Hepatic stellate cell (primary cell): ENCODE measurements at places on chromosomes 5 and 9.

DNA sequence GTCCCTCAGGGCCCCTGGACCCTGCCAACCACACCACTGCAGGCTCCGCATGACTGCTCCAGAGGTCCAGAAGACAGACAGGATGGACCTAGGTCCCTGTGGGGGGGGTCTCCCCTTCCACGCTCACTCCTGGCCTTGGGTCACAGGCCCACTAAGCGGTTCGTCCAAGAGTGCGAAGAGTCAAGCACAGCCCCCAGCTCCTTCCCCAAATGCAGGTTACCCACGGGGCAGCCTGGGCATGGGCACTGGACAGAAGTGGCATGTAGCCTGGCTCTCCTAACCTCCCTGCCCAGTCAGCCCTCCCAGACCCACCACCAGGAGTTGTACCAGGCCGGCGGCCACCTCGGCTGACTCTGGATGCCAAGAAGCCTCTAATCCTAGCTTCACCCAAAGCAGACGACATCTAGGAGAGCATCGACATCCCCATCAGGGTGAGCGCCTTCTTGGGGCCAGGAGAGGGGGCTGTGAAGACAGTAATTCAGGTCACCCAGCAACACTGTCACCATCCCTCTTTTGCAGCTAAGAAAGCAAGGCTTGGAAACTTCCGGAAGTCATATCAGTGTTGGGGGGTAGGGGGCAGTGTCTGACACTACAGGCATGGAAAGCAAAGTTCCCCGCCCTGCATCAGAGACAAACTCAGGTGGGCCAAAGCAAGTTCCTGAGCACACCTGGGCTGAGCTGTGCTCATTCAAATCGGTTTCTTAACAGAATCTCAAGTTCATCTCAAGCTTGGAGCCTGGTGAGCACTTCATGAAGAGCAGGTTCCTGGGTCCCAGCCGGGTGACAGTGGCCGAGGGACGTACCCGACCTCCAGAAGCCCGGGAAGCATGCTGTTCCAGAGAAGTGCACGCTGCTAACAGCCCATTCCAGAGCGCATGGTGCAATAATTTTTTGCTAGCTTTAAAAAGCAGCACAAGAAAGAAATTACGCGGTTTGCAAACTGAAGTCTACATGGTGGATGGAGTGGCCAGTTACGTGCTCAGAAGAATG is 68.7 kb downstream of the SEMA4D start:
- no peak for DNase-seq

- DNase-seq, result no peak
Measured at GRCh38 chr9:119689879-119690278, 320.6 kb upstream of the BRINP1 start.

- DNase-seq, result no peak
Measured at GRCh38 chr9:127494304-127494702, 43.0 kb downstream of the LRSAM1 start.

- DNase-seq, result no peak
Measured at GRCh38 chr9:2489838-2490314, 131.7 kb upstream of the VLDLR start.

- DNase-seq, result no peak
Measured at GRCh38 chr9:117074784-117075520, 339.9 kb downstream of the ASTN2 start.

DNA sequence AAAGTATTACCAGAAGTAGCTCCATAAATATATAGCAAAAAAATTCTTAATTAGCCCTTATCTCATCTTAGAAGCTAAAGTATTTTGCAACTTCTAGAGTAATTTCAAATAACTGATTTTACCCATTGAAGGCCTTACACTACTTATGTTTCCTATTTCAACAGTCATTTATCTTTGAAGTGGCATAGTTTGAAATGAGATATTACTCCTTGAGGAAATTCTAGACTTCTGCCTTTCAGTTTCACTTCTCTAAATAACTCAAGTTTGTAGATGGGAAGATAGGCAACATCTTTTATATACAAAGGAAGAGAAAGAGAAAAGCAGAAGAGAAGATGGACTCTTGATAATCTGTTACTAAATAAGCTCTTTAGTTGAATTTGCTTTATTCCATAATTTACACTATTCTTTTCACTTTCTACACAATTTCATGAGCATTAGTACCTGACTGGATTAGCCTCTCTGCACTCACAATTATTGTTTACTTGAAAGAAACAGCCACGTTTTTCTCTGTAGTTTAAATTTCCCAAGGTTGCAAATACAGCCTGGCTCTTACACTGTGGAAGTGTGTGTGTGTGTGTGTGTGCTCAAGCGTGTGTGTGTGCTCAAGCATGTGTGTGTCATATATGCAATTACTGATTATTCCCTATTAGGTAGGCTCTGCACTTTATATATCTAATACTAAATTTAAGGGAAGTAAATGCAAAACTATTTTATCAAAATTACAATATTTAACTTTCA is 60.6 kb upstream of the EMB start:
- no peak for DNase-seq

GRCh38 chr9:6080154-6080716 is 64.8 kb upstream of the RANBP6 start:
- peak; percentile 72 for DNase-seq

DNA sequence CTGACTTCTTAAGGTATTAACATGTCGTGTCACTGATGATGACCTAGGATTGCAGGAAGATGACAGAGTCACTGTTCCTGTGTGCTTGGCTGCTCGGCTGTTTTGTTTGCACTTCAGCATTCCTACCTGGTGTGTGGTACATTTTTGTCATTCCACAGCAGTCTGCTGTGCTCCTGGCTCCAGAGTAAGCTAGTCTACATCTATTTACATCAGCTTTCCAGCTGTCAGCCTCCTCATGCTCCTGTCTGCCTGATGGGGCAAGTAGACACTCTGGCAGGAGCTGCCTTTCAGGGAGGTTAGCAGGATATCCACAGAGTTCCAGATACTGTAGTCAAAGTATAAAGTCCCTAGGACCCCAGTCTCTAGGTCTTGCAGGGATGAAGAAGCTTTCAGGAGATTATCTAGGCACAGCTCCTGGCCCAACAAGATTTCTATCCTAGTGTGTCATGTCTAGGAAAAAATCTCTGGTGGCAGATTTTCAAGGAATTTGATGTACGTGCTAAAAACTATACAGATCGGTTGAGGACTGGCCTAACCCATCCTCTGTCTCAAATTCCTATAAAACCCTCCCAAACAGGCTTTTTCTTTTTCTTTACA is 28.4 kb downstream of the RUSC2 start:
- peak; percentile 51 for DNase-seq

DNA sequence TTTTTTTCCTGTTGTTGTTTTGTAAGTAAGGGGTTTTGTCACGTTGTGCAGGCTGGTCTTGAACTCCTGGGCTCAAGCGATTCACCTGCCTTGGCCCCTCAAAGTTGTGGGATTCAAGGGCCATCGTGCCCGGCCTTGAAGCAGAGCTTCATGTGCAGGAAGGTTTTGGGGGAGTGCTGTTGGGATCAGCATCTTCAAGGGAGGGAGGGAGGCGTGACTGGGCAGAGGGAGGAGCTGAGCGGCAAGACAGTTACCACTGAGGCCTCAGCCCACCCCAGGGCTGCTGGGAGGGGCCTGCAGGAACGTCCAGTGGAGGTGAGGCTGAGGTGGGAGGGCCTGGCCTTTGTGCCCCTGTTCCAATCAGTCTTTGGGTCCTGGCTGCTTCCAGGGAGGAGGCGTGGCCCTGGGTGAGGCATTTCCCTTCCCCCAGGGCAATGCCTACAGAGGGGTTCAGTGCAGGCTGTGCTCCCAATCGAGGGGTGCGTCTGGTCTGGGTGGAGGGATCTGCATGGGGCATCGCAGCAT is 21.4 kb downstream of the OR2V1 start:
- DNase-seq, result no peak

GRCh38 chr5:74044936-74045335 is 418.9 kb downstream of the ARHGEF28 start:
- no peak for DNase-seq

- DNase-seq, result peak; percentile 61
Measured at GRCh38 chr5:34709861-34710673, 53.9 kb downstream of the RAI14 start.

GRCh38 chr9:91037511-91038482 is 236.2 kb downstream of the SYK start:
- peak; percentile 86 for DNase-seq

DNA sequence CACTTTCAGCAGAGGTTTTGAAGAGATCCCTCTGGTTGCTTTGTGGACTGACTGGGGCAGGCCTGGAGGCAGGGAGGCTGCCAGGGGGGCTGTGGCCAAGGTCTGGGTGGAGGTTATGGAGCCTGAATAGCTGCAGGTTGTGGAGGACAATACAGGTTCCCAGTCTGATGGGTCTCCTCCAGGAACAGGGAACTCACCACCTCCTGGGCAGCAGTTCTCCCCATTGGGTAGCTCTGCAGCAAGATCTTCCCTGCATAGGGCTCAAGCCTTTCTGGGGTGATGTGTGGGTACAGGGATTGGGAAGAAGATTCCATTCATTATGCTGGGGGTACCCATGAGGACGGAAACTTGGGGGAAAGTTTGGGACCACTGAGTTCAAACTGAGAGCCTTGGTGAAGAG is 6.8 kb downstream of the AQP3 start:
- no peak for DNase-seq

DNA sequence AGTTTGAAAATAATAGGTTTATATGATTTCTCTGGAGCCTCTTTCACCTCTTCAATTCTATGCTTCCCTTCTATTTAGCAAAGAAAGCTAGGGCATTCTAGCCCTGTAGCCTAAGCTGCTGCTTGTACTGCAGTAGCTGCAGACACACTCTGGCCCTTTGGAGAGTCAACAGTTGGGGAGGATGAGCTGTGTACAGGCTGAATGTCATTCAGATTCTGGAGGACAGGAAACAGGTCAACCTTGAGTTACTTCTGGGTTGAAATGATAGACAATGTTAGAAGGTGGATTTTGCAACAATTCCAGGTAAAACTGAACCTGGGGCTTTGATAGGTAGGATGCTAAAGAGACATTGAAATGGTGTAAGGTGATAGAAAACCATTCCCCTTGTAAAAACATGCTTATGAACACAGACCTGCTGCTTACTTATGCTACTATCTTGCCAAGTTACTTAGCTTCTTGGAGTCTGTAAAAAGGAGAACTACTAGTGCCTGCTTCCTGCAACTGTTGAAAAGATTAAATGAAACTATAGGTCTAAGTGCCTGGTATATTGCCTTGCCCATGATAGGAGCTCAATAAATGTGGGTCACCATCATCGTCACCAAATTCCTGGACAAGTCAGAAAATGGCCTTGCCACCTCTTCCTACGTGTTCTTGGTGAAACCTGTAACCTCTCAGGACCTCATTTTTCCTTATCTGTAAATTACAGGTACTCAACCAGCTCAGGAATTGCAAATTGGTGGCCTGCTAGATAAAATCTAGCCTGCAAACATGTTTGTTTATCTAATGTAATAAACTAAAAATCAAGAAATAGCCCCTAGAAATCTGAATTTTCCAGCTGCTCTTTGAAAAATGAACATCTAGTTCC is 83.7 kb downstream of the GALNT10 start:
- DNase-seq, result no peak

DNA sequence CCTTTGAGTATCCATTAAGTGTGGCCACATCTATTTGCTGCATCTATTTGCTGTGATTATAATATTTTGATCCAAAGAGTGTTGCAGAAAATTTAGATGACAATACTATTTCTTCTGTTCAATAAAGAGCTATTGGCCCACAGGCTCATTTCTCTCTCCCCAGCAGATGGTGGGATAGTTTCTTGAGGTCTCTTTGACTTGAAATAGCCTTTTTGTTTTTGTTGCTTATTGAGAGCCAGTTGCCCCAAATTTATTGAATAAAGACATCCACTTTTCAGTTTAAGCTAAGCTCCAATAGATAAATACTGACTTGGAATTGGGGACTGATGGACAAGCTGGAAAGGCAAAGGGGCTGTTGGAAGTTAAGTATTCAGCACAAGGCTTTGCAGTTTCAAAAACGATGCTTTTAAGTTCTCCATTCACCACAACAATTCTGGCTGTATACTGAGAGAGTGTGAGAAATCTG is 290.1 kb upstream of the MPDZ start:
- DNase-seq, result no peak

GRCh38 chr9:114315723-114316363 is 7.1 kb upstream of the ORM1 start:
- no peak for DNase-seq

DNA sequence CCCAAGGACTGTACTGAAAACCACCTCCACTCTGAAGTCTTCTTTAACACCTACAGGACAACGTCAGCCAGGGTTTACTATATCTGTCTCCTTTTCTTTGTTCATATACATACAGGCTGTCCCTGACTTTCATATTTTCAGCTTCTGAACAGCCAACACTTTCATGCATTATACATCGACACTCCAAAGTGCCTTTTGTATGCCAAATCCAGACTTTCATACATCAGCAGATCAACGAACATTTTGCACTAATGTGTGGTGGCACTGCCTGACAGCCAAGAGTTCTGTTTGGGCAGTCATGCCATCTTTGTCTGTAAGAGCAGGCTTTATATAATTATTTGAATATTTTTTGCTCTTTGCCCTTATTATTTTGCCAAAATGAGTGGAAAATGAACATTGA is 487.4 kb downstream of the CETN3 start:
- no peak for DNase-seq

DNA sequence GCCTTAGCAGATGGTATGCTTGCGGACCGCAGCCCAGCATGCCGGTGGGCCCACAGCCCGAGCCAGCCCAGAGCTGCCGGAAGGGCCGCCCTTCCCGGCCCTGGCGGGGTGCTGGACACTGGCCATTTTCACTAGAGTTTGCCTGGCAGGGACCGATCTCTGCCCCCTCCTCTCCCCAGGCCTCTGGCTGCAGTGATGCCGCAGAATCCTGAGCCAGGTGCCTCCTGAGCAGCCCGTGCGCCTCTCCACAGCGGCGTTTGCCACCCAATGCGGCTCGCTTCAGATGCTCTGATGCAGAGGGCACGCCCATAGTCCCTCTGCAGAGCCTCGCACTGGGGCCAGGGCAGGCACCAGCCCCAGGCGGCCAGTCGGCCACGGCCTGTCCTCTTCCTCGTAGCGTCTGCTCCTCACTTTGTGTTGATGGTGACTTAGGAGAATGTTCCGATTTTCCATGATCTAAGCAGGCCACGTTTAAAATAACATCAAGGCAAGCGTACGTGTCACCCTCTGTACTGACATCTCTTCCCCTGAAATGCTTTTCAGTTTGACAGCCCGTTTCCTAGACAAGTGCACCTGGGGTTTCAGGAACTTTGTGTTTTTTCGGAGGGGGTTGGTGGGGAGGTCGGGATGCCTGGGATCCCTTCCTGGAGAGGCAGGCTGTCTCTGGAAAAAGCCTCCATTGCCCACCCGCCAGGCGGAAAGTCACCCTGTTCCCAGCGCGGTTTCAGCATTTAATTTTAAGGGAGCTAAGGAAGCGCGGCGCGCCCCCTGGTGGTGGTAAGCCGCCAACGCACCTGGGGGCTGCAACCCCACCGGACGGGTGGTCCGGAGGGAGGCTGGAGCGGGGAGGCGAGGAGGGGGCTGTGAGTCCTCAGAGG is 29.8 kb upstream of the HMCN2 start:
- DNase-seq, result peak; percentile 67

DNA sequence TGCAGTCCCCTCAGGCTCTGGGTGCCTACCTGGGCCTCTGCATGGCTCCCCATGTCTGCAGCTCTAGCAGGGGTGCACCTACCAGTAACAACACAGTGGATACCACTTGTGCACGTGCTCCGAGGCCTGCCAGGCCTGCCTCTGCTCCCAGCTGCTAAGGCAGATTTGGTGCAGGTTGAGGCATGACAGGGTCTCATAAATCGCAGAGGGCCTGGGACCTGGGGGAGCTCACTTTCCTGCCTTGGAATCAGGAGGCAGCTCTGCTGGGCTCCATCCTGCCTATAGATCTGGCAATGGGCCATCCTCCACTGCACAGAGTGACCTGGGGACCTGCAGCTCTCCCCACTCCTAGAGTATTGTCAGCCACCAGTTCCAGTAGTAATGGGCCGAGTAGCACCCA is 121.9 kb upstream of the CXCL14 start:
- no peak for DNase-seq
